ENCODE measurements at places on chromosomes 2 and 18. TPM values are rescaled to one million over a fixed set of nuclear protein-coding genes. Genes with fewer than 3 reads are reported as not detected.

Gene MEIS1
- total RNA-seq = not detected

Gene HNMT
- total RNA-seq = not detected

Gene ZNF804A
- not detected for total RNA-seq

Gene CD28
- total RNA-seq = 191 TPM

Gene TWIST2
- total RNA-seq = not detected

Gene ASPRV1
- total RNA-seq = 1.5 TPM
